Upper lobe of right lung (tissue), 1 donor: ENCODE measurements at places on chromosomes 12 and 14.

DNA sequence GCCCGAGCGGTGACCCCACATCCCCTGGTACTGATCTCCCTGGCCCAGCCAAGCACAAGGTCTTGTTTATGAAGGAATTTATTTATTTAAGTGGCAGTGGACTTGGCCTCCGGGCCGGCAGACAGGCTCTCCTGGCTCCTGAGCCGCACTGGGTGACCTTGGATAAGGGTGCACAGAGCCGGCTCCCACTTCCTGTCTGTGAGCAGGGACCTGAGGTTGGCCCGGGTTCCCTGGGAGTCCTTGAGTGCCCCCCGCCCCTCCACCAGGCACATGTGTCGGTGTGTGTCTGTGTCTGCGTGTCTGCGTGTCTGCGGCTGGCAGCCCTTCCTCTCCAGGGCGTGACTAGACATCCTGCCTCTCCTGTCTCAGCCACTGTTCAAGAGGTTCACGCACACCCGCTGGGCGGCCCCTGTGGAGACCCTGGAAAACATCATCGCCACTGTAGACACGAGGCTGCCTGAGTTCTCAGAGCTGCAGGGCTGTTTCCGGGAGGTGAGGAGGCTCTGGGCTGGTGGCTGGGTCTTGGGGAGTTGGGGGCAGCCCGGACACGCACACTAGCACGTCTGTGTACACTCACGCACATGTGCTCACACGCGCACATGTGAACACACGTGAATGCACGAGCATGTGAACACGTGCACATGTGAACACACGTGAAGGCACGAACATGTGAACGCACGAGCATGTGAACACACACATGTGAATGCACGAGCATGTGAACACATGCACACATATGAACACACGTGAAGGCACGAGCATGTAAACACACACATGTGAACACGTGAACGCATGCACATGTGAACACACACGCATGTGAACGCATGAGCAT lies 9.3 kb downstream of the TNFAIP2 start:
- peak; percentile 63 for DNase-seq

- DNase-seq = no peak
Measured at GRCh38 chr12:54977155-54977554, 7.4 kb downstream of the TESPA1 start.

GRCh38 chr12:57983146-57983857 lies 41.9 kb downstream of the ATP23 start:
- no peak for DNase-seq

- DNase-seq = no peak
Measured at GRCh38 chr12:25241167-25242020, 9.3 kb downstream of the KRAS start.

DNA sequence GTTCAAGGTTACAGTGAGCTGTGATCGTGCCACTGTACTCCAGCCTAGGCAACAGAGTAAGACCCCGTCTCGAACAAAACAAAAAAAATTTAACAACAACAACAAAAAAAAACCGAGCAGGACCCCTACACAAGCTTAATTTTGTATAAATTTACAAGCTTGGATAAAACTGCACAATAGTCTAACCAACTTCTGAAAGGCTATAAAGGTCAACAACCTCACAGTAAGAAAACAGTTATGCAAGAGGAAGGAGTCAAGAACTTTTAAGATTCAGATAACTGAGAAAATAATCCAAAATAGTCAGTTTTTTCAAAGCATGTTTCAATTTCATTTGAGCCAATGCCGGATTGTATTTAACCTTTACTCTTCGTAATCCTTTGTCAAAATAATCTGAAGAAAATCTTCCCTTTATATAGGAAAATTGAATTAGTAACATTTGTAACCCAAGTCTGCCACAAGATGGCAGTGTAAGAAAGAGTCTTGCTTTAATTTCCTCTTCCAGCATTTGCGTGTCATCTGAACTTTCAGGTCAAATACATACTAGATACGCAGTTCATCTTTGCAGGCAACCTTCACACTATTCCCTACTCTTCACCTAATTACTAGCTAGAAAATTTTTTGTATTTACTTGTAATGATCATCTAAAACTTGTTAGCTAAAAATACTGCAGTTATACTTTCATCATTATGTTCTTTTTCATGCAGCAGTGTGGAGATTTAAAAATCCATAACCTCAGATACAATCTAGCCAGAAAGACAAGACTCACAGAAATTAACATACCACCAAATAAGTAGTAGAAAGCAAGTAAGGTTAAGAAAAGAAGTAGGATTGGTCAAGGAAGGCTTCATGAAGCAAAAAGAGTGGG lies 5.8 kb downstream of the CCNB1IP1 start:
- no peak for DNase-seq

GRCh38 chr12:57852200-57852599 lies 5.7 kb upstream of the CTDSP2 start:
- DNase-seq = no peak

DNA sequence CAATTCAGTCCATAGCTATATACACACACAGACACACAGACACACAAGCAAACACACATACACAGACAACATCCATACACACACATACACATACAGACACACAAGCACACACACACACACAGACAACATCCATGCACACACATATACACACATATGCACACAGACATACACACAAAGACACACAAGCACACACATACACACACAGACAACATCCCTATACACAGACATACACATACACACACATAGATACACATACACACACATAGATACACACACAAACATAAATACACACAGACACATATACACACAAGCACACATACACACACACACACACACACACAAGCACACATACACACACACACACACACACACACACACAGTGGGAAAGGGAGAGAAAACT lies 254.8 kb downstream of the VRK1 start:
- DNase-seq = no peak

DNA sequence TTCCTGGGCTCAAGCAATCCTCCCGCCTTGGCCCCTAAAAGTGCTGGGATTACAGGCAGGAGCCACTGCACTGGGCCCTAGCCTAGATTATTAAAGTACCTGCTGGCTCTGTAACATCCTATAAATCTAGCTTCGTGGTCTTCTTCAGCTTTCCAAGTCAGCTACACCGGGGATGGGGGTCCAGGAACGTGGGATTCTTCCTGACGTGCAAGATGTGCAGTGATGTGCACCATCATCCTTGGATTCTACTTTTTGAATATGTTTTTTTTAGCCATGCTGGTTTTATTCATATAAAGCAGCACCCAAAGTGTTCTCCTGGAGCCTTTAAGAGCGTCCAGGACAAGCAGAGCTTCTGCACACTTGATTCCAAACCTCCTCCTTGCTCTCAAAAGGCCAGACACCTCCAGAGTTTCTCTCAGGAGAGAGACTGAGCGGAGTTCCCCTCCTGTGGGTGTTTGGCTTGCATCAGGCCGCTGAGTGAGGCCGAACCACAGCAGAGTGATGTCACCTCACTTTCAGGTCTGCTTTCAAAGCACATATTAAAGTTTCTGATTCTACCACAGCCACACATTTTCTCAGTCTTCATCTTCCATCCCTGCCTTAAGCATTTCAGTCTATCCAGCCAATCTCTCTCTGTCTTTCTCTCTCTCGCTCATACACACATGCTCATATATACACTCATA lies 33.4 kb downstream of the VCPKMT start:
- DNase-seq = peak; percentile 67

GRCh38 chr12:2615665-2616402 lies 178.9 kb upstream of the FKBP4 start:
- DNase-seq = no peak

- no peak for DNase-seq
Measured at GRCh38 chr12:69661386-69661785, 37.7 kb downstream of the BEST3 start.

- DNase-seq = no peak
Measured at GRCh38 chr12:119229837-119230236, 51.1 kb downstream of the HSPB8 start.

- no peak for DNase-seq
Measured at GRCh38 chr14:51677266-51677665, 25.6 kb downstream of the FRMD6 start.

- no peak for DNase-seq
Measured at GRCh38 chr12:42922505-42922850, 332.9 kb upstream of the PRICKLE1 start.

DNA sequence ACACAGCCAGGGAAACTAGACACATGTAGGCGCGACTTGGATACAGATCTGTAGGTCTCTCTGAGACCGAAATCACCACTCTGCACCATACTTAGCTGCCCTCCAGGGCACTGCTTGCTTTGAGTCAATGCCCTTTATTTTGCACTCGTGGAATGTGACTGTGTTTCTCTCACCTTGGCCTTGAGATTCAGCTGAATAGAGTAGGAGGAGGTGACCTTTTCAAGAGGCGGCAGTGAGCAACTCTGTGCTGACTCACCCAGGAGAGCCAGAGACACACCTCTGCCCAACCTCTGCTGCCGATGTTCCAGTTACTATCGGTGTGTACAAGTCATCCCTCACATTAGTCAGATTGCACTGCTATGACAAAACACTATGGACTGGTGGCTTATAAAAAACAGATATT lies 583.4 kb downstream of the VRK1 start:
- DNase-seq = no peak
